ENCODE measurements at places on chromosomes 12 and 14.

DNA sequence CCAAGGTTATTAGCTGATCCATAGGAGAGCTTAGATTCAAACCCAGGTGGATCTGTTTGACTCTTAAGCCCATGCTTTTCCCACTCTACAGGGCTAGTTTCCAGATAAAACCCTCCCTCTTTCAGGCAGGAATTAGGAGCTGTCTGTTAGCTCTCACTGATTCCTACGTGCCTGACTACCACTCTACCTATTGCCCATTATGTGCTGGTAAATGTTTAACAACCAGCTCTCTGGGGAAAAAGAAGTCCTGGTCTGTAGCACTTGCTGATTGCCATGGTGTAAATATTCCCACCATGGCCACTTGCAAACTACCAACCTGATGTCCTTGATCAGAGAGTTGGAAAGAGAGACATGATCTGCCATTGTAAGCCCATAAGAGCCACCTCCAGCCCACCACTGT, 65.5 kb upstream of the BDKRB2 start:
- no peak for DNase-seq

DNA sequence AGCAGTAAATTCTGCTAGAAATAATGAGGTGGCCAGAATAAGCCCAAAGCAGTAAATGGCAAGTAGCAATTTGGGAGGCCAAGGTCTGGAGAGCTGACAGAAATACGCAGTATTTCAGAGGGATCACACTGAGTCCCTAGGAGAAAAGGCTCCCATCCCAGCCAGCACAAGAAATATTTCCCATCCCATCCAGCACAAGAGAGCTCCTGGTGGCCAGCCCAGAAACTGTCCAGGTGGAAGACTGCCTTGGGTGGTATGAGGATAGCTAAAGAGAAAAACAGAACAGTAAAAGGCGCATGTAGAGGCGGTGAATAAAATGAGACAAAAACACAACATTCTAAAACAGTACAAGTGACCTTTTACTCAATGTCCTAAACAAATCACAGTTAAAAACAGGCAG, 120.7 kb downstream of the HECTD4 start:
- no peak for DNase-seq

DNA sequence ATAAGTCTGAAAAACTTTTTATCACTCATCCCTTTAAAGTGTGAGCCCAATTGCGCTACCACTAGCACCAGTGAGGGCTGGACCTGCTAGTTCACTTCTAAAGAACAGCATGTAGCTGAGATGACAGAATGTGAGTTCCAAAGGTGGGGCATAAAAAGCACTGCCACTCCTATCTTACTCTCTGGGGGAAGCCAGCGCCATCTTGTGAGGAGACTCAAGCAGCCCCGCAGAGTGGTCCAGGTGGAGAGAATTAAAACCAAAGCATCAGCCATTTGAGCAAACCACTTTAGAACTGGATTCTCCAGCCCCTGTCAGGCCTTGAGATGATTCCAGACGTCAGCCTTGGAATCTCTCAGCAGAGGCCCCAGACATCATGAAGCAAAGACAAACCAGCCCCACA, 39.9 kb downstream of the TMEM132D start:
- no peak for DNase-seq

DNA sequence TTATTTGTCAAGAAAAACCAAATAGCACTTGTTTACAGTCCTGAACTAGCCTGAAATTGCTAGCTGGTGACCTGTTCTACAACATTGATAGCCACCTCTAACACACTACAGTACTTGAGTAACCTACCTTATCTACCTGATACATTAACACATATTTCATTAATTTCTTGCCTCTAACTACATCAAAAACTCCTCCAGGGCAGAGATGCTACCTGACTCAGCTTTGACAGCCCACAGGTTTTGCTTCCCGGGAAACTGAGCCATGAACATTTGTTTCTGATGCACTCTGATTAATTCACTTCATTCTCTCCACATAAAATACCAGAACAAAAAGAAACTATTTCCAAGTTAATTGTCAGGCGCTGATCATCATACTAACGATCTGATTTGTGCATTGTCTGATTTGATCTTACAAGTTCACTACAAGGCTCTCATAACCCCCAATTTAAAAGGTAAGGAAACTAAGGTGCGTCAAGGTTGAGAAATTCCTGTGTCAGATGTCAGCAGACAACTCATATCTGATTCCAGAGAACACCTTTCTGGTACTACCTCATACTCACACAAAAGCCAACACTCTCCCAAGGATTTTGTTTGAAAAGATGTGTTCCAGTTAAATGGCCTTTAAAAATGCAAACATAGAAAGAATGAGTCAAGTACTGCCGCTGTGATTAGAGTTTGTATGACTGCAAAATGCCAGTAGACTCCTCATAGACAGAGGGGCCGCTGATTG, 768.7 kb downstream of the BCL11B start:
- no peak for DNase-seq

- DNase-seq, result no peak
Observed at GRCh38 chr12:62129291-62129690, 130.9 kb upstream of the USP15 start.

- DNase-seq, result no peak
Observed at GRCh38 chr12:46452776-46453175, 80.2 kb upstream of the SLC38A2 start.

DNA sequence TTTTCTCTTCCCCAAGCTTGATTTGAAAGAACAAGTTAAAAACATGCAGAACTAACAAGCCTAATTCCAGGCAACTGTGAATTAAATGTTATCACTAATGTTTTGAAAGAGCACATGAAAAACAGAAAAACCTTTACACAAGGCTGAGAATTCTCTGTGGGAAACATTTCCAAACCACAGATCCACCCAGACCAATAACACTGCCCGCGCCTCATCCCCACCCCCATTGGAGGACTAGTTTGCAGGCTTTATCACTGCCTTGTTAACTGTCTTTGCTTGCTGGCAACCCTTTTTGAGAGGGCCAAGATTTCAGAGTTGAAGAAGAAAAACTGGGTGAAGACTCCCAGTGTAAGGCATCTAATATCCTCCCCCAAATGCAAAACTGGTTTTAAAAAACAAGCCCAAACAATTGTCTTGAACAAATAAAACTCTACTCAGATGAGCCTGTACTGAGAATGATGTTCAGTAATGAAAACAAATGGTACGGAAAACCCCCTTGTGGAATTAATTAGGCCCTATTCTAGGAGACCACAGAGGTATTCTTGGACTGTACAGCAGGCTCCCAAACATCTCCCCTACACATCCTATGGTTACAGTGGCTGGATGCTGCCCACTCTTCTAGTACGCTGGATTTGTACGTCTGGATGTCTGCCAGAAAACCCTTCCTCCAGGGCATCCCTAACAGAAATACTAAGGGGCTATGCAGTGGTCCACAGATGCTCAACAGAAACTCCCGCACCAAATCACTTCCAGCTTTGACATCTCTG, 5.8 kb downstream of the MAX start:
- DNase-seq, result no peak

- DNase-seq, result no peak
Observed at GRCh38 chr12:129152351-129153104, 299.2 kb downstream of the GLT1D1 start.

GRCh38 chr14:50910495-50911420, 33.5 kb downstream of the PYGL start:
- no peak for DNase-seq

GRCh38 chr12:45224311-45224710, 8.4 kb downstream of the ANO6 start:
- no peak for DNase-seq

GRCh38 chr12:2035431-2036055, 17.2 kb upstream of the CACNA1C start:
- no peak for DNase-seq

- DNase-seq, result no peak
Observed at GRCh38 chr12:2334689-2335088, 281.9 kb downstream of the CACNA1C start.

GRCh38 chr14:105980224-105980623, 453.8 kb downstream of the TMEM121 start:
- DNase-seq, result no peak

DNA sequence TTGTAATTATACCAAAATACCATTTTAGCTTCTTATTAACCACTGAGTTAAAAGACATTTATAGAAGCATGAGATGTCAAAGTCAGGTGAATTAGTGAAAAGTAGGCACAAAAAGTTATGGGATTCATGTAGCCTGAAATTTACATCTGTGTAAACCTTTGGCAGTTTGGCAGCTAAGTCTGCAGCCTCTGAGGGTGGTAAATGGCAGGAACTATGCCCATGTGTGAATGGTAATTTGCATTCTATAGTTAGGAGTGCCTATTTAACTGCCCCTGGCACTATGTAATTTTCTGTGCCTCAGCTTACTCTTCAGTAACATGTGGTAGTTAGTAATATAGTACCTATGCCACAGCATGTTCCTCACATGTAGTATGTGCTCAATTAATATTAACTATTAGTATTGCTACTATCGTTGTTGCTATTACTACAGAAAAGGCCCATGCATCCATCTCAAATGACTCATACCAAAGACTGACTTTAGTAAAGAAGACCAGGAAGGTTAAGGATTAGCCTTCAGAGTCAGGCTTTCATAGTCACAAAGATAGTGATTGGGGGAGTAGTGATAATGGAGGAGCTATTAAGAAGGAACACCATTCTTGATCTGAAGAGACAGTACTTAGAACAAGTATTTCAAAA, 258.7 kb upstream of the BTG1 start:
- no peak for DNase-seq

GRCh38 chr12:124837958-124838803, 25.5 kb downstream of the SCARB1 start:
- DNase-seq, result no peak

DNA sequence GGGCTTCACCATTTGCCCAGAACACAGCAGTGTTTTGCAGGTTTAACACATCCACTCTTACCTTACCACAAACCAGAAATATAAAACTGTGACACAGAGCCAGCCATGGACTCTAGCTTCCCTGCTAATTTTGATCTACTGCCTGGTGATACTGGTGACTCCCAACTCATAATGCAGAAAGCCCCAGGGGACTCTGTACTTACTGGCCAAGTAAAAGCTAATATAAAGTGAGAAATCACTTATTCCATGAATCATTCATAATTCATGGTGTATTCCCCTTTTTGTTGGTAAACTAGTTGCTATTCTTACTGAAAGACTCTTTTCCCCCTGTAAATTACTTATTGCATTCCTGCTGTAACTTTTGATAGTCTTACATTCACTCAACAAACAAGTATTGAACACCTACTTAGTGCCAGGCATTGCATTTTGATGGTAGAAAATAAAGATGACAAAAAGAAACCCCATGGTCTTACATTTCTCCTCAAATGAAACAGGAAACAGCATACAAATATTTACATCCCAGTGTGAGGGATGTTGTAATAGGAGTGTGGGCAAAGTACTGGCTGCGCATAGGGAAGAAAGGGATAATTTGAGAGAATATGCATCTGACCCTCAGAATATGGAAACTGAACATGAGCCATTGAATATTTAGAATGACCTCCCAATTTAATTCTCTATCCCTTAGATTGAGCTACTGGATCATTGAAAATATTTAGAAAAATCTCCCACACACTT, 279.6 kb downstream of the PDZRN4 start:
- no peak for DNase-seq

DNA sequence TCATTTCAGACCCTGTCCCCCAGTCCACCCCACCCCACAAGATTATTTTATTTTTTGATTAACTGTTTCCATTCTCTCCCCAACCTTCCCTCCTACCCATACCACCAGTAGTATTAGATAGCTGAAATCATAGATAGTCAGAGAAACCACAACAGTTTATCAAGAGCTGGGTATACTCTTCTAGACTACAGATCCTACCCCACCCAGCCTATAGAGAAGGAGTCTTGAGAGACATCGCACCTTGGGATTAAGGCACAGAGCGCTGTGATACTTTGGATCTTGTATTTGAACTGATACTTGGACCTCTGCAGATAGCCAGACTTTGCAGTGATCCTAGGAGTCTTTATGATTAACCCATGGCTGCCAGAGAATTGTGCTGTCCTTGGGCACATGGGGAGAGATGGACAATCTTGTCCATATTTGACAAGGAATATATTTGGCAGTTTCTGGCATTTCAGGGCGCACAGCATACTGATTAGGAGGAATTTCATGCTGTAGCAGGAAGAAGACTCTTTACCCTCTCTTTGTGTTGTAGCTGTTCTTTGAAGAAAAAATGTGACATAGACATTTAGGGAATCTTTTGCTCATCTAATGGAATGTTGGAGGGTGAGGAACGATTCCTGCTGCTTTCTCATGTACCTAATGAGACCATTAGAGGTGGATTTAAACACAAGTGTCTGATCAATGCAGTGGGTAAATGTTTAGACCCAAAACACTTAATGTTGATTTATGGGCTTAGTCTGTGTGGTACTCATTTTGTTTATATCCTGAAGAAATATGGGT, 982 bp downstream of the RBMS2 start:
- DNase-seq, result peak; percentile 47

DNA sequence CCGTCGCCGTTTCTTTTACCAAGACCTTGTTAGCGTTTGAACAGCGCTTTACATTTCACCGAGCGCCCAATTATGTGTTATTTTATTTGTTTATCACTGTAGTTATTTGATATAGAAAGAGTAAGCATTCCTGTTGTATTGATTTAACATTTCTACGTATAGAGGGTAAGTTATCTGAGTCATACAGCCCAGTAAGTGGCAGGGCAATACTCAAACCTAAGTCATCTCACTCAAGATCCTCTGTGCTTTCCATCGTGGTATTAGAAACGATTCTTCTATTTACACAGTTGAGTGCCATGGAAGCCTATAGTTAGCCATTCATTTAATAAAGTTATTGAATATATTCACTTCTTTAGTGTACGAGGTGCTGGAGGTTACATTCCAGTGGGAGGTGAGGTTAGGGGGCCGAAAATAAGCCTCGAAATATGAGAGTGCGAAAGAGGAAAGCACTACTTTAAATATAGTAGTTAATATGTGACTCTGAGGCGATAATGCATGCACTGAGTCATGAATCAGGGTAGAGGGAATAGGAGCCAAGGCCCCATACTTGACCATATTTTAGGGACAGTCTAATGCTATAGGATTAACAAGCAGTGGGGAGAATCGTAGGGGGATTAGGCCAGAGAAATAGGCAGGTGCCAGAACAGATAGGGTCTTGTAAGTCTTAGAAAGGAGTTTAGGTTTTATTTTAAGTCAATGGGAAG, 629 bp downstream of the RAD51AP1 start:
- DNase-seq, result no peak

DNA sequence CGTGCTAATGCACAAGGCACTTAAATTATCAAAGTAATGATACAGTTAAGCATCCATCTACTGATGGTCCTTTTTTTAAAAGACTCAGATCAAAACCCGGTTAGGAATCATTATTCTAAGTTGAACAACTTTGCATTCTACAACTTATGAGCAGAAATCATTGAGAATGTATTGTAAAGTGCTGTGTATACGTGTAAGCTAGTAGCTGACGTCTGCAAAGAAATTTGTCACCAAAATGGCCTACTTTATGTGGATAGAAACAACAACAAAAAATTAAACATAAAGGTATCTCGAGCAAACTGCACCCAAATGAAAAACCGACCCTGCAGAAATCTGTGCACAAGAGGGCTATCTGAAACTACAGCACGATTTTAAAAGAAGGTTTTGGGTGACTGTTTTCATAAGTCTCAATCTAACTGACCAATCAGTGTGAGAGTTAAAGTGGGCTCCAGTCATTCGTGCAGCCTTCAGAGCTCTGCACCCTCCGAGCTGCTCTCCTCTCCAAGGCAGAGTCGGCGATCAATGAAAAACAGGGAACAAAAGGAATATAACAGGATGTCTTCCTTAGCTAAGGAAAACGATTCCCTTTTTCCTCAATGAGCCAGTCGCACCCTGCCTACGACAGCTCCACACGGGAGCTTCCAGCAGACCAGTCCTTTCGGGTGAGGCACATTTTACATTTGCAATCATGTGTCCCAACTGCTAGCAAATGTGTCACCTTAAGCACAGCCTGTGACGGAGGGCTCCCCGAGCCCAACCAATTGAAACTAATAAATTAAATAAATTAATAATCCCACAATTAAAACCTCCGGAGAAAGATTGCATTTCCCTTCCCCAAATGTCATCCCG, 200.7 kb upstream of the FOXN3 start:
- peak; percentile 71 for DNase-seq
